ENCODE measurements at places on chromosomes 11 and 22.
A peak's percentile ranks its signal among the peaks of the same experiment; 100 is the strongest.

- DNase-seq = no peak
Measured at GRCh38 chr11:68002575-68002937, 1.3 kb downstream of the UNC93B1 start.

DNA sequence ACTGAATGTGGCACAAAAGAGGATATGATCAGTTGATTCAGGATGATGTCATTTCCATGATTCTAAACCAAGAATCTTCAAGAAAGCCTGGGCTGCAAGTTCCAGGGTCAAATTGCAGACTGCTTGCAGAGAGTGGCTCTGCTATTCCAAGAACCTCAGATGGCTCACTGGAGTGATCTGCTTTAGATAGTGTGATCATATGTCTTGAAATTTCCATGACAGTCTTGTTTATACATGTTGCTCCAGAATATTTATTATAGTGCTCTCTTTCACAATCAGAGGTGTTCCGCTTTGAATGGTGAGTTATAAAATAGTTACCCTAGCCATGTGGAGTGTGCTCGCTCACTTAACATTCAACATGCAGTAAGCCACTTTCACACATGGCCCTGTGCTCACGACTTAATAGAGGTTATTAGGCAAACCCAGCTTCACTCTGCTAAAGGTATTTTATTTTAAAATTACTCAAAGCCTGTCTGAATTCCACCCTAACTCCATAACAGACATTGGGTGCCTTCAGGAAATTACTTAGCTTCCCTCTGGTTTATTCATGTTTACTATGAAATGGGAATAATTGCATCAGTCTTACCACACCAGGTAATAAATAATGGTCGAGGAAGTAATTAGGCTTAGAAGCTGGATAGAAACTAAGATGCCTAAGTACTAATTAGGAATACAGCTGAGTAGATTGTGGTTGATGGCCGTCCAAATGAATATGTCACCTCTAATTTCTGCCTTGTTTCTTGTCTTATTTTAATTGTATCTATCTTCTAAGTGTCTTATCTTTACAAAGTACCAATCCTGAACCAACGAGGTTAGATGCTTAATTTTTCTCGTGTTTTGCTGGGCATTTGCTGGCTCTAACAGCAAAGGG lies 187.9 kb downstream of the ETS1 start:
- no peak for DNase-seq

DNA sequence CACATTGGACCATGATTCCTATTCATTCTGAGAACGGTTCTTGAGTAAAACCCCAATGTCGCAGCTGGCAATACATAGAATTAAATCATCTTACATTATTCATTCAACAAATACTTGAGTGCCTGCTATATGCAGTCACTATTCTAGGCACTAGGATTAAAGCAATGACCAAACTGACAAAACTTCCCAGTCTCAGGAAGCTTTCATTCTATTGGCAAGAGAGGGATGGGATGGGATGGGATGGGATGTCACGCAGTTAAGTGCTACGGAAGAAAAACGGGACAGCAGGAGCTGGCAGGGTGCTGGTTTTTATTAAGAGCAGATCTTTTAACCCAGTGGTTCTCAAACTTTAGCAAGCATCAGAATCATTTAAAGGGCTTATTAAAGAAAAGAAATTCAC lies 2.9 kb downstream of the PAK1 start:
- DNase-seq = no peak

- no peak for DNase-seq
Measured at GRCh38 chr11:66835768-66836405, 7.4 kb upstream of the RCE1 start.

DNA sequence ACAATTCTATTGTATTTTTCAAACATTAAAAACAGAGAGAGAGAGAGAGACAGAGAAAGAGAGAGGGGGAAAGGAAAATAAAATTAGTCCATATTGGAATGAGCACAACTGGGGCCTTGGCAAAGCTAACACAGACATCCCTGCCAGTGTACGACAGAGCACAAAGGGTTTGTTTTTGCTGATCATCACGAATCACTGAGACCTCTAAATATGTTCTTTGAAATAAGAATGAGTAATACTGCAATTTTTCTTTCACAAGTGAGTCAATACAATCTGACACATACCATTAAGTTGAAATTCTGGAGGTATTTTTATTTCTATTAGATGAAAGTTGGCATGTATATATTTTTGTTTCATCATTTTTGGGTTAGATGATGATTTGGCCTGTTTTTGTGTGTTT lies 27.0 kb upstream of the LRRC4C start:
- no peak for DNase-seq

DNA sequence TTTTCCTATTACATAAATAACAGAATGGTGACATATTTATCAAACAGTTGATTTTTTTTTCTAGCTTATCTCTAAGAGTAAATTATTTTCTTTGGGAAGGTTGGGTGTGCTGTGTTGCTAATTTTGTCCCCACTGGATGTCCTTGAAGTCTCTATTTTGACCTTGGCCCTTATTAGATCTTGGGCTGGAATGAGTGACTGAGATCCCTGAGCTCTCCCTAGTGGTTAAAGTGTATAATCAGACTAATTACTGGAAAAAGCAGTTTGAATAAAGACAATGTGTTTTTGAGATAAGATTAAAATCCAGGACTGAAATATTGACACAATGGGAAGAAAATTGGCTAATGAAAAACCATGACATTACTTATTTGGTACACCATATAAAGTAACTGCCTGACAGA lies 56.1 kb downstream of the AASDHPPT start:
- no peak for DNase-seq

DNA sequence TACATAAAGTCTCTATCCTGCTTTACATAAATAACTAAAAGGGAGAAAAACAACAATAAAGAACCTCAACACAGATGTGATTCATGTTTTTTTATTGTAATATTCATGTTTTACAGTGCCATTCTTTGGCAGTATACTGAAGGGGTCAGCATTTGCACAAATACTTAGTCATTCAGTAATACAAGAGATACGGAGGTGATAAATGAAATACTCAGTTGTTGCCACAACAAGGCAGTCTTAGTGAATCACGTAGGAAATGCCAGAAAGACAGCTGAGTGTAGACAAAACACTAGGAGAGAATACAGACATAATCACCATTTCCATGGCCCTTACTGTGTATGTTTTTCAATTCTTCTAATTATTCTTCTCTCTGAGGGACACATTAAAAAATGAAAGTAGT lies 910.4 kb downstream of the METTL15 start:
- no peak for DNase-seq

GRCh38 chr11:64313491-64314145 lies 3.7 kb downstream of the TRMT112 start:
- DNase-seq = no peak

DNA sequence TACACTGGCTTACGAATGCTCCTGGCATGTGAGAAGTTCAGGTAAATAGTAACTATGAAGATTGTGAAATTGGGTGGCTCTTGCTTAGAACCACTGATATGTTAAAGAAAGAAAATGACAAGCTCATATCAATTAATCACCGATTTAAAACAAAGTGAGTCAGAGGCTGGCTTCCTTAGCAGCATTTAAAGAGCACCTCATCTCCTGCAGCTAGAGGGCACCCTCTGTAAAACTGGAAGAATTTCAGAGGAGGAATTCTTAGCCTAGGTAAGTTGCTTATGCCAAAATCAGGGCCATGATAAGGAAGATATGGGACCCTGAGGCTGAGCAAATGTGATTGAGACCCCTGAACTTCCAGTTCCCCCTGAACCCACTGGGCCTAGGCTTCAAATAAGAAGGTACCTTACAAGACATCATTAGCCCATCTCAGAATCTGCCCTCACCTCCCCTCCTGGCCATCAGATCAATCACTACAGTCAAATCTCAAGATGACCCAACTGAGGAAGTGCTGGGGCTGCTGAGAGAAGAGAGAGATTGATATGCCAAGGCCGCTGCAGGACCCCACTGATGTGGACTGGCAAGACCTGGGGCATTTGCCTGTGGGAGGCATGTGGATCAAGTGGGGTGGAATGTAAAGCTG lies 8.6 kb upstream of the CD3E start:
- no peak for DNase-seq

DNA sequence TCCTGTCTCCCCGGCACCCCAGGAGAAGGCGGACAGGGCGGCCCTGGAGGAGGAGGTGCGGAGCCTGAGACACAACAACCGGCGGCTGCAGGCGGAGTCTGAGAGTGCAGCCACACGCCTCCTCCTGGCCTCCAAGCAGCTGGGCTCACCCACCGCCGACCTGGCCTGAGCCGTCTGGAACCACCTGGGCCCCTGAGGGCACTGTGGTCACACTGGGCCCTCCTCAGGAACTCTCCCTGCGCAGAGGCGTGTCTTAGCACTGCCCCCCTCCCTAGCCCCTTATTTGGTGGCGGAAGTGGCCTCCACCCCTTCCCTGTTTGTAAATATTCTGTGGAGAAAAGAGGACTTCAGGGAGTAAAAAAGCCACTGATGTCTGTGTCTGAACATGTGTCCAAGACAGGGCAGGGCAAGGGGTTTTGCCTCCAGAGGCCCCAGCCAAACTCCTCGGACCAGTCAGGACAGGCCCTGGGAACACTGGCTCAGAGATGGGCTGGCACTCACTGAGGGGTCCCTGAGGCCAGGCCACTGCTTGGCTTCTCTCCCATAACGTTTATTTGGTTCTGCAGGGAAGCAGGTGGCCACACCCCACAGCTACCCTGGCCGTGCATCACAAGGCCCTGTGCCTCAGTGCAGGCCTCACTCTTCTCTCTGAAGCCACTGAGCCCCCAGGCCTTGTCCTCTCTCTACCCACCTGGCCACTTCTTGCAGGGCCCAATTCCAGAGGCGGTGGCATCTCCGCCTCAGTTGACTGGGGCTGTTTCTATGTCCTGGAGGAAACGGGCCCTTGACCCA lies 12.0 kb downstream of the RELA start:
- DNase-seq = no peak

- DNase-seq = no peak
Measured at GRCh38 chr22:50548040-50548920, 2.6 kb downstream of the KLHDC7B start.

- DNase-seq = no peak
Measured at GRCh38 chr22:46545086-46545792, 7.8 kb upstream of the CELSR1 start.

DNA sequence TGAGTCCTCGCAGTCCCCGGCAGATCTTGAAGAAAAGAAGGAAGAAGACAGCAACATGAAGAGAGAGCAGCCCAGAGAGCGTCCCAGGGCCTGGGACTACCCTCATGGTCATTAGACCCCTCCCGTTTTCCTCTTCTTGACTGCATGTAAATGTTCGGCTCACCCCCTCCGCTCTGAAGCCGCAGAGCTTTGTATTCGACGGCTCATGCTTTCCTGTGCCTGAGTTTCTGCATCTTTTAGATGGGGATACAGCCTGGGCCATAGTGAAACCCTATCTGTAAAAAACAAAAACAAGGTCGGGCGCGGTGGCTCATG lies 7.7 kb downstream of the USP18 start:
- no peak for DNase-seq

DNA sequence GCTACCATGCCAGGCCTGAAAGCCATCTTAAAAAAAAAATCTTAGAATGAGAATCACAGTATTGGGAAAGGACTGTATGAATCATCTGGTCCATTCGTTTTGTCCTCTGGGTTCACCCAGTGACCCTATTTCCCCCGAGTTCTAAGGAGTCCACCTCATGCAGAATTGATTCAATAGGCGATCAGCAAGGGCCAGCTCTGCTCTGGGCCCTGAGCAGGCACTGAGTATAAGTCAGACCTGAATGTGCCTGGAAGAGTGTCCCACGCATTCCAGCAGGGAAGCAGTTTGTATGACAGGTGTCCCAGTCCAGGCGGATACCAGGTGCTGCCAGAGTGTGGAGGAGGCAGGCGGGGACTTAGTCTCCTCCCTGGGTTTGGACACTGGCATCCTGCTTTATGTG lies 883 bp upstream of the HMOX1 start:
- DNase-seq = no peak

- DNase-seq = no peak
Measured at GRCh38 chr22:43256976-43257545, 70.1 kb upstream of the TTLL12 start.

DNA sequence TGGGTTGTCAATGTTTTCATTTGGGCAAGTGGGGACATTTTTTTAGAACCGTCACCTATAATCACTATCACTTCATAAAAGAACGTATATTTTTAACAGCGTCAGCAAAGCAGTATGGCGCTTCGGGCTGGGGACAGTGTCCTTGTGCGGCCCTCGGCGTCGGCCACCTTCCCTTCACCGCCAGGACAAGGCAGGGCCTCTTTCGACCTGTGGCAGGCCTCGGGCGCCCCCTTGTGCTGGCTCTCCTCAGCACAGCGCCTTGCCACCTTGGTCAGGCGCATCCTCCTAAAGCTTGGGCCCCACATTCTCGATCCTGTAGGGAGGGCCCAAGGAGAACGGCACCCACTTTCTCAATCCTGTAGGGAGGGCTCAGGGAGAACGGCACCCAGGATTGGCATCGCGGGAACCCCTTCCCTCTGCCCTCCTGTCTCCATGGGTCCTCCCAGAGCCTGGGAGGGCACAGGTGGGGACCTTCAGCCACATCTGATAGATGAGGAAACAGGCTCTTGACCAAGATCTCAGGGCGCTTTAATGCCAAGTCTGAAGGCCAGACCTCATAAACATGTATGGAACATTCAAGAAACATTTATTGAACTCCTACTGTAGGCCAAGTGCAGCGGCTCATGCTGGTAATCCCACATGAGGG lies 11.5 kb upstream of the FADD start:
- DNase-seq = peak; percentile 36

DNA sequence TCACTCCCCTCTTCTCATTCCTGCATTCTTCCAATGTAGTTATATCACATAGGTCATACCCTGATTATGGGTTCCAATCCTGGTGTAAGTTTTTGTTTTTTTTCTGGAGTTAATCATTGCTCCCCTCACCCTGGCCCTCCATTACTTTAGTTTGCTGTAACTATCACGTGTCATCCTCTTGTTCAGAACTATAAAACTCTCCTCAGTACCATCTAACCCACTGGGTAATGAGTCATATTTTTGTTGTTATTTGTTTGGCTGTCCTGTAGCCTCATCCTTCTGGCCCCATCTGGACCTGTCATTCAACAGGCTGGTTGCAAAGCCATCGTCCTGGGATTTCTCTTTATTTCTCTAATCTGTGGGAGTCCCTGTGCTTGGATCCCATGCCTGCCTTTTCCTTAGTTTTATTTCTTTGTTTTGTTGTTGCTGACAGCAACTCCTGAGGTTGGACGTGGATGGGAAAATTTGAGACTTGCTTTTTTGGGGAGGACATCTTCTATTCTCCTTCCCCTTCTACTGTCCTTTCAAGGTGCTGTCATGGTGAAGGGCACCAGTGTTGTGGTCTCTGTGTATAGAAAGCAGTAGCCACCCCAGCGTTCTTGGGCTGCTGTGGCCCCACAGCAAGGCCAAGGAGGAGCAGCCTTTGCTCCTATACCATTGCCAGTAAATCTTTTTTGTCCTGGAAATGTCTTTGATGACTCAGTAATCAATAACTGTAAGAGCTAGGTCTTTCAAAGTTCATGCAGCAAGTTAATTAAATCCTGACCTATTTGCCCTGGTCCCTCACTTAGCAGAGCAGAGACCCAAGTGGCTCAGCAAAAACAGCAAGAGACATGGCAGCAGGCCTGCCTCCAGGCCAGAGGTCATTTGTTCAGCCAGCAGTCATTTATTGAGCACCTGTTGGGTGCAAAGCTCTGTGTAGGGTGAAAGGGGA lies 82.5 kb downstream of the C22orf31 start:
- no peak for DNase-seq
